ENCODE measurements at places on chromosomes 1 and 21.

GRCh38 chr1:188194916-188195315 is 1366.2 kb downstream of the PLA2G4A start:
- H3K4me3 ChIP-seq: no peak overlapping the region
- H3K4me1 ChIP-seq: no peaks in the 10 kb centered on the region
- no peaks in the 10 kb centered on the region for H3K36me3 ChIP-seq
- no peak for DNase-seq
- H3K27me3 ChIP-seq: no peaks in the 10 kb centered on the region

DNA sequence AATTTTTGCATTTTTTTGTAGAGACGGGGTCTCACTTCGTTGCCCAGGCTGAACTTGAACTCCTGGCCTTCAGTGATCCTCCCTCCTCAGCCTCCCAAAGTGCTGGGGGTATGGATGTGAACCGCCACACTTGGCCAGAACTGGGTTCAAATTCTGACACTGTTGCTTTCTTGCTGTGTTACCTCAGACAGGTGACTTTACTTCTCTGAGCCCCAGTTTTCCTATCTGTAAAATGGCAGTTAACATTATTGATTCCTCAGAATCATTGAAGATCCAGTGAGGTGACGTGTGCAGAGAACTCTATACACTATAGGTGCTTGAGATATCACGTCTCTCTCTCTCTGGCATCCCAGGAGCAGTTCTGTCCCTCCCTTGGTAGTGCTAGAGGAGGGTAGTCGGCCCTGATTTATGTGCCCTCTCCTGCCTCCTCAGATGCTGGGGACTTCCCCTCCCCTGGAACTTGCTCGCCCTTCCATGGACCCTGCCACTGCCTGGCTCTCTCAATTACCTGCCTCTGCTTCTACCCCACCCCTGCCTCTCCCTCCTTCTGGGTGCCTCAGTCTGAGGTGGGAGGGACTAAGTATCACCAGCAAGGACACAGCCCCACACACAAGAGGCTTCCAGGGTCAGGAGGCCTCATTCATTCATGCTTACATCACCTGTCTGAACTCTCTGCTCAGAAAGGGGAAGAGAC is 2.8 kb upstream of the HPCA start:
- DNase-seq: no peak
- H3K27me3 ChIP-seq: no peaks in the 10 kb centered on the region
- no peaks in the 10 kb centered on the region for H3K36me3 ChIP-seq
- no peak overlapping the region for H3K4me3 ChIP-seq

DNA sequence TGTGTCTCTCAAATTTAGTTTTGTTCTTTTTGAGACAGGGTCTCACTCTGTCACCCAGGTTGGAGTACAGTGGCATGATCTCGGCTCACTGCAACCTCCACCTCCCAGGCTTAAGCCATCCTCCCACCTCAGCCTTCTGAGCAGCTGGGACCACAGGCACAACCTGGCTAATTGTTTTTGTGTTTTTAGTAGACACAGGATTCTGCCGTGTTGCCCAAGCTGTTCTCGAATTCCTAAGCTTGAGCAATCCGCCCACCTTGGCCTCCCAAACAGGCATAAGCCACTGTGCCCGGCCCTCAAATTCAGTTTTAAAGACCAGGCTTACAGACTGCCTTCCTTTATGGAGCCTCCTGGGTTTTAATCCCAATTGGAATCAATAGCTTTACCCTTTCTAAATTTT is 83.7 kb upstream of the SELENON start:
- no peaks in the 10 kb centered on the region for H3K36me3 ChIP-seq
- no peak overlapping the region for H3K27ac ChIP-seq
- H3K4me3 ChIP-seq: no peak overlapping the region
- no peak for DNase-seq
- no peaks in the 10 kb centered on the region for H3K4me1 ChIP-seq

DNA sequence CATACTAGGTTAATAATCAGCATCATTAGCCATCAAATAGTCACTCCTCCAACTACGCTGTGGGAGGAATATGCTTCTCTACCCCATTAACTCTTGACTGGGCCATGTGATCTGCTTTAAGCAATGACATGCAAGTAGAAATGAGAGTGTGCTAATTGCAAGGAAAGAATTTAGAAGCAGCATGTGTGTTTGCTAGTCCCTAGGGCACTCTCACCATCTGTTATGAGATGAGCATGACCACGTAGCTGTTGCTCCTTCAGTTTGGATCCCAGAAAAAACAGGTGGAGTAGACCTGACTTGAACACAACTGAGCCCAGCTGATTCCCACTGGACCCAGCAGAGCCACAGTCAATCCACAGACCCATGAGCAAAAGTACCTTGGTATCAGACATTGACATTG is 19.7 kb upstream of the RGS7 start:
- no peak overlapping the region for H3K27ac ChIP-seq
- H3K27me3 ChIP-seq: no peaks in the 10 kb centered on the region
- no peak overlapping the region for H3K4me3 ChIP-seq
- DNase-seq: no peak
- H3K36me3 ChIP-seq: no peaks in the 10 kb centered on the region

GRCh38 chr1:247857069-247857984 is at the start of gene TRIM58:
Gene TRIM58 (plus strand): TSS chr1:247857187. CDS start chr1:247857247, 60 bp downstream.
- H3K4me1 ChIP-seq: no peaks in the 10 kb centered on the region
- DNase-seq: peak; percentile 40
- H3K36me3 ChIP-seq: no peaks in the 10 kb centered on the region
- no peaks in the 10 kb centered on the region for H3K27me3 ChIP-seq

DNA sequence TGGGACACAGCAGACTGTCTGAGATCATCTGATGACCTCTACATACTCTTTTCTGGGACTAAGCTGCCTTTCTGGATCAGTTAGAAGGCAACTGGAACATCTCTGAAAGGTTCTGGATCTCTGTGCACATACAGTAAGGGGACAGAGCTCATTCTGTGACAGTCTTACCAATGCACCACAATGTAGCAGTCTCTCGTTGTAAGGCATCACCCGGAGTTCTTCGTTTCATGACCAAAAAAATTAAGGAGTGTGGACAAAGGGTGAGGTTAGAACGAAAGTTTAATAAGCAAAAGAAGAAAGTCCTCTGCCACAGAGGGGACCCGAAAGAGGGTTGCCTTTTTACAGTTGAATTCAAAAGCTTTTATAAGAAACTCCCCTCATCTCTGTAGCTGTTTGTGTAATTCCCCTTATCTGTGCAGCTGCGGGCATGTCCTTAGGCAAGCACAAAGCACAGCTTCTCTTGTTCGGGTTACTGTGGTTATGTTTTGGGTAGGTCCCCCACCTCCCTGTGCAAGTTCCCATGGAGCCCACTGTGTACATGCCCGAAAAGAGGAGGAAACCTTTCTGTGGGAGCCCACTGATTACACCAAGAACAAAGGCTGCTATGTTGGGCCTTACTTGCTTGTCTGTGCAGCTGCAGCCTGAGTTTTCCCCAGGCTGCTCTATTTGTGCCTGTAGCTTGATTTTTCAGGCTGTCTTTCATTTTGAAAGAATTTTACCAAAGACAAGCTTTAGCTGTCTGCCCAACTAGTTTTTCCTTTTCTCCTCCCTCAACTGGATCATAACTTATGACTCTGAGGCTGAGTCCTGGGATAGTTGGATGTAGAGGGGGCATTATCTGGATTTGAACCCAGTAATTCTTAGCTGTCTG is 53.1 kb upstream of the CACNA1E start:
- no peaks in the 10 kb centered on the region for H3K4me1 ChIP-seq
- no peak overlapping the region for H3K27ac ChIP-seq

GRCh38 chr1:246032984-246033383 is 474.1 kb downstream of the SMYD3 start:
- no peaks in the 10 kb centered on the region for H3K36me3 ChIP-seq
- no peak for DNase-seq
- no peaks in the 10 kb centered on the region for H3K4me1 ChIP-seq
- no peak overlapping the region for H3K4me3 ChIP-seq
- H3K27ac ChIP-seq: no peak overlapping the region
- no peaks in the 10 kb centered on the region for H3K27me3 ChIP-seq

- no peak for DNase-seq
- H3K4me3 ChIP-seq: no peak overlapping the region
- no peaks in the 10 kb centered on the region for H3K36me3 ChIP-seq
- no peaks in the 10 kb centered on the region for H3K27me3 ChIP-seq
Observed at GRCh38 chr1:98323388-98323787, 338.1 kb upstream of the SNX7 start.

DNA sequence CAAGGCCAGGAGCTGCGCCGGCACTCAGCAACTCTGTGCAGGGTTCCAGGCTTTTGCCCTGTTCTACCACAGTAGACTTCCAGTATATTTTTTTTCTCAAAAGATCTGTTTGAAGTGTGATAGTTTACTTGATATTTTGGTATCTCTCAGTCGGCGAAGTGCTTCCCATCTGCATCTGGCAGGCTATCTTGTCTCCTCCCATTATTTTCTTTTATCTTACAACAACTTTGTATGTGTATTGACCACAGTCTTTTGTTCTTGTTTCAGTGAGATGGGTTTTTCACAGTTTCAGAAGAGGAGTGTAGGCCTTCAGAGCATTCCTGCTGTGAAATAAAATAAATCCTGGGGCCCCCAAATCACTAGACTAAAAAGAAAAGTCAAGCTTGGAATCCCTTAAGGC is 292.9 kb downstream of the PTGER3 start:
- H3K4me1 ChIP-seq: no peaks in the 10 kb centered on the region
- H3K27me3 ChIP-seq: no peaks in the 10 kb centered on the region
- H3K36me3 ChIP-seq: no peaks in the 10 kb centered on the region

DNA sequence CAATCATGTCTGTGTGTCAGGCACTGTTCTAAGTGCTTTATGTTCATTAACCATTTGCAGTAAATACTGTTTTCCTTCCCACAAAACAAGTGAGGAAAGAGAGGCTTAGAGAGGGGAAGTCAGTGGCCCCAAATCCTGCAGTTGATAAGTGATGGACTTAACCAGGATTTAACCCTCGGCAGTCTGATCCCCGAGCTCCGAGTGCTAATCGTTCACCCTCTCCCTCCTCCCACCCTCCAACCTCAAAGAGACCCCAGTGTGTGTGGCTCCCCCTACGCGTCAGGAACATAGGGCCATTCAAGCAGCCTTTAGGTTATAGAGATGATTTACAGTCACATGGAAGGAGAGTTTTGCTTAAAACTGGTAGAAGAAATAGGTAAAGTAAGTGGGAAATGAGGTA is 47.2 kb downstream of the SCCPDH start:
- no peaks in the 10 kb centered on the region for H3K36me3 ChIP-seq
- H3K4me3 ChIP-seq: no peak overlapping the region
- H3K27ac ChIP-seq: no peak overlapping the region
- H3K4me1 ChIP-seq: no peaks in the 10 kb centered on the region
- no peak for DNase-seq

GRCh38 chr1:102463328-102463727 is 466.6 kb upstream of the OLFM3 start:
- H3K27me3 ChIP-seq: no peaks in the 10 kb centered on the region
- no peak overlapping the region for H3K27ac ChIP-seq
- H3K4me3 ChIP-seq: no peak overlapping the region
- H3K4me1 ChIP-seq: no peaks in the 10 kb centered on the region
- DNase-seq: no peak

GRCh38 chr21:31252611-31253010 is 91.5 kb downstream of the TIAM1 start:
- no peaks in the 10 kb centered on the region for H3K36me3 ChIP-seq
- H3K27ac ChIP-seq: no peak overlapping the region
- H3K27me3 ChIP-seq: no peaks in the 10 kb centered on the region
- H3K4me3 ChIP-seq: no peak overlapping the region
- no peaks in the 10 kb centered on the region for H3K4me1 ChIP-seq

DNA sequence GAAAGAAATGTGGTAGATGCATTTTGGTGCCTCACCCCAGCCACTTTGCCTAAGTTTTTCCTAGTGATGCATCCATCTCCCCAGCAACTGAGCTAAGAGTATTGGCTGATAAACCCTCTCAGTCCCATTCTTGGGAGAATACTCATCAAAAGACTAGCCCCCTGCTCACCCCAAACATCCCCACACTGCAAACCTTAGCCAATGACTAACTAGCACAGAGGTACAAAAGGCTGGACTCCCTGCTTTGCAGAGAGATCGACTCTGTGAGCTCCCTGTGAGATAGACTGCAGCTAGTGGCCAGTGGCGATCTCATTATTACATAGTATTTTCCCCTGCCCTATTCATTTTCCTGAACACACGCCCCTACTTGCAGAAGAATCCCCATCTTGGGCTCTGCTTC is 155.3 kb downstream of the HHIPL2 start:
- H3K4me1 ChIP-seq: no peaks in the 10 kb centered on the region
- H3K27me3 ChIP-seq: no peaks in the 10 kb centered on the region
- H3K36me3 ChIP-seq: no peaks in the 10 kb centered on the region
- H3K27ac ChIP-seq: no peak overlapping the region
- DNase-seq: no peak

DNA sequence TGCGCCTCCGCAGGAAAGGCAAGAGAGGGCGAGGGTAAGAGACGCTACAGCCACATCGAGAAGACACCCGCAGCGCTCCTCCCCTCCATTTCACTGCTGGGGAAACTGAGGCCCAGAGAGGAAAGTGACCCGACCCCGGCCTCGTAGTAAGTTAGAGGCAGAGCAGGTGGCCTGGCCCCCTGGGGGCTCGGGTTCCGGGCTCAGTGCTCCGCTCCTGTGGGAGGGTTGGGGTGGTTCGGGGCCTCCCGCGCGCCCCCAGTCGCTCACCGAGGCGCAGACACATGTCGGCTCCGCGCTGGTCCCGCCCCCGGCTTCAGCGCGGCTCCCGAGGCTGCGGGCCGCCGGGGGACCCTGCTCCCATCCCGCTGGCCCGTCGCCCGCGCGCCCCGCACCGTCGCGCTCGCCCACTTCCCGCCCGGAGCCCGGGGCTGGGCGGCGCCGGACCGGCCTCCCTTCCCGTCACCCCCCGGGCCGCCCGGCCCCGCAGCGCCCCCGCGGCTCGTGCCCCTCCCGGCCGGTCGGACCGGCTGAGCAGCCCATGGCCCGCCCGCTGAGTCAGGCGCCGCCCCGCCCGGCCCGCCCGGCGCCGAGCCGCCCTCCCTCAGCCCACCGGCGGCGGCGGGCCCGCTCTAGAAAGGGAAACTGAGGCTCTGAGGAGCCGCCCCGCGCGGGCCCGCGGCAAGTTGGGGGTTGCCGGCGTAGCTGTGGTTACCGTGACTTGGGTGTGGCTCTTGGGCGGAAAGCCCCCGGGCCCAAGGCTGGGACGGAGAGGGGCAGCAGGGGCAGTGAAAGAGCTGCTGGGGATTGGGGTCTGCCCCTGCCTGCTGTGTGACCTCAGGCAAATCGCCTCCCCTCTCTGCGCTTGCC is at the start of gene TMEM54:
TSS of gene TMEM54 (minus strand) at position 434 of the 867 bp plus-strand sequence. CDS start at position 283, 151 bp downstream.
- peak within 1 kb of the TSS; percentile 46 for H3K4me3 ChIP-seq
- no peaks in the 10 kb centered on the region for H3K36me3 ChIP-seq
- H3K4me1 ChIP-seq: no peaks in the 10 kb centered on the region
- DNase-seq: peak; percentile 62

DNA sequence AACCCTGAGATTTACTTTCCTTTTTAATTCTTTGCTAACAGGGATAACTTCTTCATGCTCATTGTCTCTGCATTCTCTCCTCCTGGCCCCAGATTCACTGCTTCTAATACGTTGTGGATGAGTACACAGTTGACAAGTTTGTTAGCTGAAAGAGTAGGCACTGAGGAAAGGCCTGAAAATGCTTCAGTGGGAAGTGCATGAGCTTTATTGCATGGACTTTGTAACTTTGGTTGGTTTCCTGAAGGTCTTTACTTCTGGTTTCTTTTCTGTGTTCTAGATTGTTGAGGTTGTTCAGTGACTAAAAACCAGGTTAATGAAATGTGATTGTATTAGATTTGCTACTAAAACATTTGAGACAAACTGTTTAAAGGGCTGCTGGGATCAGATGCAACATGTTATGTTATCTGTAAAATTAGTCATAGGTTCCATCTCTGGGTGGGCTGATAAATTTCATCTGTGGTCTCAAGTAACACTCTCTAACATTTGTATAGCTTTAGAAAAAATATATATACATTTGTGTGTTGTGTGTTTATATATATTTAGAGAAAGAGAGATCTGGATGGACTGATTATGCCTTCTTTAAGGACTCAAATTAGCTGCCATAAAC is 19.1 kb downstream of the LRIG2 start:
- no peaks in the 10 kb centered on the region for H3K36me3 ChIP-seq
- no peaks in the 10 kb centered on the region for H3K4me1 ChIP-seq
- H3K27ac ChIP-seq: no peak overlapping the region
- H3K27me3 ChIP-seq: no peaks in the 10 kb centered on the region
- H3K4me3 ChIP-seq: no peak overlapping the region
